ENCODE measurements at places on chromosomes 1 and 21.
A peak's percentile ranks its signal among the peaks of the same experiment; 100 is the strongest.

DNA sequence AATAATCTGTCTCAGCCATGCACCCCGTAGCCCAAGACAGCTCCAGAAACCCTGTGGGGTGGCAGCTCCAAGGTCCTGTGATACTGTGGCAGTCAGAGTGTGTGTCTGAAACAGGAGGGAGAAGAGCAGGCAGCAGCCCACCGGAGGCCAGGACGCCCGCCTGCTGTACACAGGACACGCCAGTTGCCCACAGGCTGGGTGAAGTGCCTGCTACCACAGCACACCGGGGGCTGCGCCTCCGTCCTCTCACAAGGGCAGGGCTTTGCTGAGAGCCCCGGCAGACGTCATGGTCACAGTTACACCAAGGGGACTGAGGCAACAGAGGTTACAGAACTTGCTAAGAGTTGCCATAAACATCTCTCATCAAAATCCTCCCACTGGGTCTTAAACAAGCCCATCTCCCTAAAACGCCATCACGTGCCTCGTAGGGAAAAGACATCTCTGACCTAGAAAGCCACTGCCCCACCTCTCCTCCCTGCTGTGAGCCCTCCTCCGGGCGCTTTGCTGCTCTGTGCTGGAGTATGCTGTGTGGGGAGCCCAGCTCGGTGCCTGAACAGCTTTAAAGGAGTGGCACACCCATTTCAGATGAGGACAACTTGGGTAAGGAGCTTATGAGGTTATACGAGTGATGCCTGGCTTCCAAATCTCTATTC, 5.3 kb downstream of the C1orf174 start:
- DNase-seq: no peak

DNA sequence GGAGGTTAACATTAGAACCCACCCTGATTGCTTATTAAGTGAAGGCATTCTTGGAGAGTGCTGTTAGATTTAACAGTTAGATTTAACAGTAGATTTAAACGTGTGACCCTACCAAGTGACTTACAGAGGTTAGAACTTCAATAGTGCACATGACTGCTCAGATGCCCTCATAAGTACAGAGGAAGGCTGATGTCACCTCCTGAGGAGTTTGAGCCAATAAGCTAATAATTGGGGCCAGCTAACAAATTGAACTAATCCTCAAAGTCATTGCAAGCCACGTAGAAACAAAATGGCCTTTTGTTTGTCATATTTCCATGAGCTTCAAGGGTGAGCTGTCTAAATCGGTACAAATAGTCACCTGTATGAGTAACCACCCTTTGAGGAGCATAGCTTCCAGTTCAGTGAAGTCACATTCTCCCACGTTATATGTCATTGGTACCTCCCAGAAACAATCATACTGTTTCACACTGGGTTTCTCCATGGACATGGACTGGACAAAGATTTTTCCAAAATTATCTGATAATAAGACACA, 11.7 kb downstream of the AVPR1B start:
- DNase-seq: no peak

DNA sequence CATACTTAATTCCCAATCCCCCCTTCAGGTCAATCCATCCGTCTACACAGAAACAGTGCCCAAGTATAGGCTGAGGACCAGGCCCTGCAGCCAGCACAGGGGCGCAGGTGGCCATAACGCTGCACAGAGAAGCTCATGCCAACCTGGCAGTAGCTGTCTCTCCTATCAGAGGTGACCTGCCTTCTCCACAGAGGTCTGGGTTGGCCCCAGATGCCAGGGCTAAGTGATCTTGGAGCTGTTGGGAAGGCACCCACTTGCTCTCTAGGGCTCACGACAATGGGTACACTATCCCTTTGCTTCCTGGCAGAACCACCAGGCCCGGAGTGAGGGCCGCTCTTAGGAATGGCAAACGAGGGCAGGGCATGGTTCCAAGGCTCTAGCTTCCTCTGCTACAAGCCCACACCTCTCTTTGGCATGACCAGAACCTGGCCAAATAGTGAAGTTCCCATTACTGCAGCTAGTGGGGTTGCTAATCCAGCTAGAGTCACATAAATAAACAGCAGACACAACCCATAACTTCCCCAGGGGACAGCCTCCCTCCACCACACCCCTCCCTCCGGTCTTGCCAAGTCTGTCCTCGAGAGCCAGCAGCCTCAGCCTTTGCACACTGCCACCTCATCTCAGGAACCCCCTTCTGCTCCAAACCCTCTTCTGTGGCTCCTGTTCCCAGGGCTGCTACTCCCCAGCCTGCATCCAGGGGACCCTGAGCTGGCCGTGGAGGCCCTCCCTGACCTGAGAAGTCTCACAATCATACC, 113.0 kb downstream of the GLIS1 start:
- DNase-seq: no peak

DNA sequence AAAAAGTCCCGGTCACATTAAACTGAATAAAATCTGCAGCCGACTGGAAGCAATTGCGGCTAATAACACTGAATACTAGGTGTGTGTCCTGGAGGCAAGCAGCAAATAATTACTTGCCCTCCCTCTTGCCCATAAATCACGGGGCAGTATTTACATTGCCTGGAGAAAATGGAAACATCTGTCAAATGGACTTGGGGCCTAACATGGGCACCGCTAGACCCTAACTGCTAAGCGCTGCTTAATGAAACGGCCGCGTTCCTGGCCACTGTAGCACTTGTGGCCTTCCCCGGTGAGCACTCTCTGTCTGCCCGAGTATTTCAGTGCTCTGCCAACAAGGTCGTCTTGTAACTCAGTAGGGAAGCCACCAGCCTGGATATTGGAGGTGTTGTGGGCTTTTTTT, 23.9 kb upstream of the KNCN start:
- DNase-seq: no peak

DNA sequence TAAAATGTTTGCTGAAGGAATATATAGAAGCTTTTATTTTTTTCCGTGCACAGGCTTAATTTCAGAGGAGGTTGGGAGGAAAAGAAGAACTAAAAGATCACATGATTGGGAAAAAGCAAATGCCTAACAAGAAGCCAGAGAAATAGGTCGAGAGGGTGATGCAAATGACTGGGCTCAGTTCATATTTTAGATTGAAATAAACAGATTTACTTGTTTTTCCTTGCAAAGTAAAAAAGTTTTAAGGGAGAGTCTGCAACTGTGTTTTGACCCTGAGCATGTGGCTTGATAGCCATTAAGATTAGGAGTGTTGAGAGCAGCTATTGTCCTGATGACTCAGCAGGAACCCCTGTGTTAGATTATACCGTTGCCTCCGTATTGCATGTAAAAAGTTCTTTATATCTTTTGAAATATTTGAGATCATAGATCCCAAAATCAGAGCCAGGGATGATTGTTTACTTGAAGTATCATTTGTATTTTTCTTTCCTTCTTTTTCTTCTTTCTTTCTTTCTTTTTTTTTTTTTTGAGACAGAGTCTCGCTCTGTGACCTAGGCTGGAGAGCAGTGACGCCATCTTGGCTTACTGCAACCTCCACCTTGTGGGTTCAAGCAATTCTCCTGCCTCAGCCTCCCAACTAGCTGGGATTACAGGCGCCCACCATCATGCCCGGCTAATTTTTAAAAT, 20.2 kb downstream of the CLIC4 start:
- no peak for DNase-seq

DNA sequence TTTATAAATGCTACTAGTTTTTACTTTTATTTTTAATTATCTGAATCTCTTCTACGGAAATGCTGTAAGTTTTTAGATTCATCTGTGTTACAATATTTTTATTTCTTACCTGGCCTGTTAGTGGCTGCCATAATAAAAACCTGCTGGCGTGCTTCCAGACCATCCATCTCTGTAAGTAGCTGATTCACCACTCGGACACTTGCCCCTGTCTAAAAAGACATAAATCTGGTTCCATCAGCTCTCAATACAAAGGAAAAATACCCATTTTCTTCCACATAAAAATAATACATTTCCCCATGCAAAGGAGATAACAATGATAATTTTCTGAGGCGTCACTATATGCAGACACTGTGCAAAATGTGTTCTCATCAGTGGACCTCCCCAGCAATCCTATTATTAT, 62.0 kb downstream of the NVL start:
- DNase-seq: no peak

GRCh38 chr1:205565799-205566198, 61.3 kb downstream of the CDK18 start:
- DNase-seq: no peak

DNA sequence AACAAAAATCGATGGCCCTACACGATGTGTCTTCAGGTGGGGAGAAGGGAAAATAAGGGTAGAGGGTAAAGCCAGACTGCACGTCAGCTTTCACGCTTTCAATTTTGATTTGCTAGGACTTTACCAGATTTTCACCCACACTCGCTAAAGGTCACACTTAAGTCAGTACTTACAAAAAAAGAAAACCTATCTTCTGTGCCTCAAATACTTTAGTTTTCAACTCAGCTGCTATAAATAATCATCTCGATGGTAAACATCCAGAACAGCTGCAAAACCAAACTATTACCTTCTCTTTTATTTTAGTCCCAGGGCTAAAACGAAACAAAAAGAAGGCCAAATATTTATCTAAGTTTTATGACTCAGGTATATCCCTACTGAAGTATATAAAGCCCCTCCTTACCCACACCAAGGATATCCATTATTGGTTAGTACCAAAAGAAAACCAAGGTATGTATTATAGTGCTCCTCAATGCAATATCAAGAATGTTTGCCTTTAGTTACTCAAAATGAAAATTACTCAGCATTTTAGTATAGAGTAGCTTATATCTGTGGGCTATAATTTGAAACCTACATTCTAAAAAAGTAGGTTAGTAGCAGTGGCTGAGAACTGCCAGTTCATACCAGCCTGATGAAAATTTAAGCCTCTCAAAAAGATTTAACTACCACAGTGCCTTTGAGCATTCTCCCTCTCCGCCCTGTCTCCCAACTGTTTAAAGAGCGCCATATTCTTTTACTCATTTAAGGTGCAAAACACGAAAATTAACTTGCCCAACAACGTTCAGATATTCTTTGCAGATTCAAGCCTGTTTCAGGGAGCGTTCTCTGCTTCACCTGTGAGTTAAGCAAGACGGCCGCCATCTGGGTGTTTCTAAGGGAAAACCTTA, 1.5 kb downstream of the CSDE1 start:
- DNase-seq: peak; percentile 46

DNA sequence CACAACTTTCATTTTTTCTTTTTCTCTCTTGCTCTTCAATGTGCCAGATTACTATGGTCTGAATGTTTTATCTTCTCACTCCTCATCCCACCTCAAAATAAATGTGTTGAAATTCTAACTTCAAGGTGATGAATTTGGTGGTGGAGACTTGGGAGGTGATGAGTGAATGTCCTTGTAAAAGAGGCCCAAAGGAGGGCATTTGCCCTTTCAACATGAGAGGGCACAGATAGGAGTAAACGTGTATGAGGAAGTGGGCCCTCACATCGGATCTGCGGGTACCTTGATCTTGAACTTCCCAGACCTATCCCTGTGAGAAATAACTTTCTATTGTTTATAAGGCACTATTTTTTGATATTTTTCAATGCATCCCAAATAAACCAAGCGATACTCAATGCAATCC, 412.3 kb upstream of the ADGRL2 start:
- no peak for DNase-seq

- DNase-seq: no peak
Observed at GRCh38 chr1:2787163-2787911, 14.2 kb downstream of the TTC34 start.

- DNase-seq: no peak
Observed at GRCh38 chr1:7932524-7933138, 8.0 kb downstream of the TNFRSF9 start.

DNA sequence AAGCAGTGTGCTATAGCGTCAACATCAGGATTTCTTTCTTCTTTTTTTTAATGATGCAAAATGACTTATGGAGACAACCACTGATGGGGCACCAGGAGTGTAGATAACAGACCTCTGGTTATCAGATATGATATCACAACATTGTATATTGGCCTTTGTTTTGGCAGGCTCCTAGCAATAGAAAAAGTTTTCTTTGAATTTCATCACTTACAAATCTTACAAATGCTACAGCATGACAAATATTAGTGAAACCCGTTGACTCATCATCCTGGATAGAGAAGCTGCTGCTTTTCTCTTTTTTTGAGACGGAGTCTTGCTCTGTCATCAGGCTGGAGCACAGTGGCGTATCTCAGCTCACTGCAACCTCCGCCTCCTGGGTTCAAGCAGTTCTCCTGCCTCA, 92.9 kb downstream of the LTN1 start:
- no peak for DNase-seq

- DNase-seq: no peak
Observed at GRCh38 chr1:39590546-39590945, 14.0 kb upstream of the PABPC4 start.
